ENCODE measurements at places on chromosomes 1 and 21. TPM values are rescaled to one million over a fixed set of nuclear protein-coding genes. Genes with fewer than 3 reads are reported as not detected.
A peak's percentile ranks its signal among the peaks of the same experiment; 100 is the strongest.

Gene NRDC
- total RNA-seq, result 177 TPM

Gene DMBX1
- total RNA-seq, result not detected

Gene AMY2A
- not detected for total RNA-seq

- no peaks in the 10 kb centered on the region for H3K27me3 ChIP-seq
- peaks cover 45% of the 10 kb centered on the region for H3K36me3 ChIP-seq
- no peak overlapping the region for H3K27ac ChIP-seq
- no peak overlapping the region for H3K4me3 ChIP-seq
Measured at GRCh38 chr1:8363186-8363766, 45.4 kb downstream of the SLC45A1 start.

DNA sequence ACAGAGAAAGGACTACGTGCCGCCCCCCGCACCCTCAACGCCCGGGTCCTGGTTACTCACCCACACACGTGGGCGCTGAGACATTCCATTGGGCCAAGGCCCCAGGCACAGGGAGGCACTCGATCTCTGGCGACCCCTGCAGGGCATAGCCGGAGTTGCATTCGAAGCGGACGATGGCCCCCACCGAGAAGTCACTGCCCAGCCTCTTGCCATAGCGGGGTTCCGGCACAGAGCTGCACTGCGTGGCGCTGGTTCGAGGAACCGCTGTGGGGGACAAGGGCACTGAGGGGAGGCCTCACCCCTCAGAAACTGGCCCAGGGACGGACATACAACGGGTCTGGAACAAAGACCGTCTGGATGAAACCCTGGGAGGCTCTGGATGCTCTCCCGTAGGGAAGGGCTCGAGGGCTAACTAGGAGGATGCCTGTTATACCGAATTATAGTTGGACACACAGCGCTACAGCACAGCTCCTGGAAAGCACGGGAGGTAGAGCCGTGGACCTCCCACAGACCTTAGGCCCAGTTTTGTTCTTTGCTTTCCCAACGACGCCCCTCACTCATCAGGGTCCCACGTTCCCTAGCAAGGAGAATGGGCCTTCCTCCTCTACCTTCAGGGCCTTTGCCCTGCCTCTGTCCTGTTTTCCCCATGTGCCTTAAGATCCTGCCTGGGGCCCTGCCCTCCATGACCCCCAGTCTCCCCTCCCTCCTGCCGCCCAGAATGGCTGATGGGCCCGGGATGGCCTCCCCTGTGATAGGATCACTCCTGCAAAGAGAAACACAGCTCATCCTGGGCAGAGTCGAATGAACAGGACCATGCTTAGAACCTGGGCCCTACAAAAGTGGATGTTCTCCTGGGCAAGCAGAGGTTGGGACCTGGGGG lies 152.8 kb downstream of the ZSCAN20 start:
- no peak overlapping the region for H3K27ac ChIP-seq
- no peak for DNase-seq
- H3K36me3 ChIP-seq, result no peaks in the 10 kb centered on the region

DNA sequence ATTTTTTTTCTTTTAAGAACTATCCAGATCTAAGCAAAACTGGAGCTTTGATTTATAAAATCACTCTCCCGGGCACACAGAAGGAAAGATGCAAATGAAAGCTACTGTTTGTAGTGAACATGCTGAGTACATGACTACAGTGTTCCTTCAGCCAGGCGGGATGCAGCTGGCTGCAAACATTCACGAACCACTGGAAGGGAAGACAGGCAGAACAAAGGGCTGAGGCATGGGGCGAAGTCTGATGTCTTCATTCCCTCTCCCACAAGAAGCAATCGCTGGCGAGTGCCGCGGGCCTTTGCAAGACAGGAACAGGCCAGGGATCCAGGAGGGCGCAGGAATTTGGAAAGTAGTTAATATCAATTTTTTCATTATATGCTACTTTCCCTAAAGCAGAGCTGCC lies 257.9 kb upstream of the AJAP1 start:
- no peak for DNase-seq
- no peak overlapping the region for H3K27ac ChIP-seq
- no peaks in the 10 kb centered on the region for H3K27me3 ChIP-seq
- no peaks in the 10 kb centered on the region for H3K4me1 ChIP-seq

GRCh38 chr1:36948606-36949005 lies 85.7 kb downstream of the GRIK3 start:
- H3K4me1 ChIP-seq, result no peaks in the 10 kb centered on the region
- H3K36me3 ChIP-seq, result no peaks in the 10 kb centered on the region
- no peak overlapping the region for H3K27ac ChIP-seq
- no peaks in the 10 kb centered on the region for H3K27me3 ChIP-seq

- H3K4me1 ChIP-seq, result no peaks in the 10 kb centered on the region
- H3K27me3 ChIP-seq, result peaks cover 15% of the 10 kb centered on the region
Measured at GRCh38 chr1:159841749-159842148, 15.1 kb downstream of the SLAMF8 start.

DNA sequence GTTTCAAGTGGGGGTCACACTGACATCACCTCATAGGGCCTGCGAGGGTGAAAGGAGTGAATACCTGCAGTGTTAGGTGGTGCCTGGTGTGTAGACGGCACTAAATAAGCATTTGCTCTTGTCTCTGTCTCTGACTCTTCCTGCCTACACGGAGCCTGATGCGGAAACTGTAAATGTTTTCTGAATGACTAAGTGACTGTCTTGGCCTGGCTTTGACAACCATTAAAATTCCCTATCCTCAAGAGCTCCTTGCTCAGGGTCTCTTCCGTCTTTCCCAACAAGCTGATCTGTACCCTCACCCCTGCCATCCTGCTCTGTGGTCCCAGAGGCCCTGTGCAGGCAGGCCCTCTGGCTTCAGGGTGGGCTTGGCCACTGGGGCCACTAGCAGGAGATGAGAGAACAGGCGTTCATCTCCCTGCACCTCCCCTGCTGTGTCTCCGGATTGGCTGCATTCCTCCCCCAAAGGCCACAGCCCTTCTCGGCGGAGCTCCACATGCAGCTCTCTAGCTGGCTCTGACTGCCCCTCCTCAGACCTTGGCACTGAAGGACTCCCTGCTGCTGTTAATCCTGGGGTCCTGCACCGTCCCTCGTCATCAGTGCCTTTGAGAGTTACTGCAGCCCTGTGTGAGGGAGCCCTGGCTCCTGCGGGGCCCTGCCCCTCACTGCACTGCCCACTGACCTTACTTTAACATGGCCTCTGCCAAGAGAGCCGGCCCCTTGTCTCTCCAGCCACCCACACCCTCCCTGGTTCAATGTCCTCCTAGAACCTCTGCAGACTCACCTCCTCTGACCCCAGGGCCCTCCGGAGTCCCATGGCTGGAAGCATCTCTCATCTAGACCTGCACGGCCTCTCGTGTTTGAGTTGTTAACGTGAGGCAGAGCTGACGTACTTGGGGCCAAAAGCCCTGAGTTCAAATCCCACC lies 211.1 kb downstream of the MATN1 start:
- no peaks in the 10 kb centered on the region for H3K27me3 ChIP-seq
- H3K4me1 ChIP-seq, result no peaks in the 10 kb centered on the region
- H3K4me3 ChIP-seq, result no peak overlapping the region
- no peaks in the 10 kb centered on the region for H3K36me3 ChIP-seq

DNA sequence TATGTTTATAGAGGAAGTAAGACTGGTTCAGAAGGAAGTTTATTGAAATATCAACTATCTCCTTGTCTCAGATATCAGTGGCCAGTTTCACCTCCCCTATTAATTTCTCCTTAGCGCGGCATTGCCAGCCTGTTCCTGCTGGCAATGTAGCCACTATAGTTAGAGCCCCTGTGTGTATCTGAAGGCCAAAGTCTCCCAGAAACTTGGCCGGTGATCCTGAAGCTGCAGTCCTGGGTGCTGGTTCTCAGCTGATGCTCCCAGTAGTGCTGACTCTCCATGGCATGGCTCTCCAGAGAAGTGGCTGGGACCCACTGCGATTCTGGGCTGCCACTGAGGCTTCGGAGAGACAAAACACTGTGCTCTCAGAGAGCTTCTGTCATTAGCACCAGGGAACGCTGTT lies 59.9 kb downstream of the TNN start:
- no peak overlapping the region for H3K4me3 ChIP-seq
- no peaks in the 10 kb centered on the region for H3K27me3 ChIP-seq
- no peaks in the 10 kb centered on the region for H3K36me3 ChIP-seq
- no peak for DNase-seq

DNA sequence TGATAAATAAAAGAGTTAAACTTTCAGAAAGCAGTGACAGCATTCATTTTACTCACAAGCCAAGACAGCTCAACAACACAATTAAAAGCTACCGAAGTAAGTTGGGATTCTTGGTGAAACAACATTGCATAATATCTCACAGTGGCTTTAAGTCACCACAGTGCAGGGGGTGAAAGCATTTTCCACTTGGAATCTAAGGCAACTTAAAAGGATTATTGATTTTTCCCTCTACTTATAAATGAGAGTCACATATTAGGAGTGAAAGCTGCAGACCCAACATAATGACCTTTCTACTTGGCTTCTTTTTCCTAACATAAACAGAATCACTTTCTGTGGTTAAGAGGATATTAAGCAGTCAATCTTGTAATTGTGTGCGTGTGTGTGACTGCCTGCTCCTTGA lies 536.6 kb upstream of the CXADR start:
- H3K27ac ChIP-seq, result no peak overlapping the region
- no peaks in the 10 kb centered on the region for H3K4me1 ChIP-seq
- H3K36me3 ChIP-seq, result no peaks in the 10 kb centered on the region
- DNase-seq, result no peak

DNA sequence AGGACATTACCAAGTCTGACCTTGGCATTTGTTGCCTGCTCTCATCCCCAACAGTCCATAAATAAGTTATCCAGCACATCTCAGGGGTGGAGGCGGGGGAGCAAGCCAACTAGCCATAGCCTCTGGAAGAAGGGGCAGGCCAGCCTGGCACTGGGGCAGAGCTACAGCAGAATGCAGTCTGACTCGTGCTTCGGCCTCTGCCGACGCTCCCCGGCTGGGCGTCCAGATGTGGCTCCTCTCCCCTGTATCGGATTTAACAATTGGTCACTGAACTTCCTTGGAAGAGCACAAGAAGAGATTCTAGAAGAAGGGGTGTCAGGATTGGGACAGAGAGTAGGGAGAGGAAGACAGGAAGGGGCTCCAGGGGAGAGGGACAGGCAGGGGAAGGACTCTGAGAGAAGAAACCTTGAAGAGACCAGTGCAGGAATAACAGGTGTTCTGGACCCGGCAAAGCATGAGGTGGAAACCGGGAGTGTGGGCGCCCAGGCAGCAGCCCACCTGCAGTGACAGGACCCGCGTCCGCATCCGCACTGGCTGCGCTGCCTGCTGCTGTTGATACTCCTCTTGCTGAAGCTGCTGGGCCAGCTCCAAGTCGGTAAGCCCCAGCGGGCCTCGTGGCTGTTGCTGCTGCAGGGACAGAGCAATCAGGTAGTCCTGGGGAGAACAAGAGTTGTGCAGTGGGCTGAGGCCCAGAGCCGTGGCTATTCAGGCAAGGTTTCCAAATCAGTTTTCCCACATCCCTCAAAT lies 9.4 kb downstream of the MINDY1 start:
- H3K4me3 ChIP-seq, result no peak overlapping the region
- H3K27ac ChIP-seq, result peak overlapping the region; percentile 21
- H3K27me3 ChIP-seq, result no peaks in the 10 kb centered on the region

DNA sequence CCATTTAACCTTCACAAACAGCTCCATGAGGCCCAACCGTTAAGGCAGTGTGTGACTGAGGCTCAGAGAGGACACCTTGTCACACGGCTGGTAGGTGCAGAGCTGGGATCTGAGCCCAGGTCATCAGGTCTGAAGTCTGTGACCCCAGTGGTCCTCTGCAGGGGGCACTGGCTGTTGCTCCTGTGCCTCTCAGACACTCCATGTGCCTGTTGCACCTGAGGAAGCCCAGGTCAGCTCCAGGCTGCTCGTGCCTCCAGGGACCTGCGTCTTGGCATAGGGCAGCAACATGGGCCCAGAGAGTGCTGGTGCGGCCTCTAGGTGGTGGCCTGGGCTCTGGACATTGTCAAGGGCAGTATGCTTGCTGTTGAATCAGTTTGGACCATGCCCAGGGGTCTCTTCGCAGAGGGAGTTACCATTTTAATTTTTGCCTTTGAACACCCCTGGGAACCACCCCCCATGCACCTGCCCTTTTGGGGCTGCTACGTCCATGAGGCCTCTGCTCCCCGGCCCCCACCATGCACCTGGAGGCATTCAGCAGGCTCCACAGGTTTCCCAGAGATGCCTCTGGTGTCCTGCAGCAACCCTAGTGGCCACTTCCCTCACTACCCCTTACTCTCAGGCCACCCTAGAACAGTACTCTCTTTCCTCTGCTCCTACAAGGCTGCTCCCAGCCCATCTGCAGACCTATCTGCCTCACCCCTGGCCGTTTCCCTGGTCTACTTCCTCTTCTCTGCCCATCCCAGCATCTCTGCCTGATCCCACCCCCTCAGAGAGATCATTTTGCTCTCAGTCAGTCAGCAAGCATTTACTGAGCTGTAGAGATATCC lies 25.2 kb upstream of the EPS8L3 start:
- DNase-seq, result no peak
- peaks cover 4% of the 10 kb centered on the region for H3K36me3 ChIP-seq
- peaks cover 67% of the 10 kb centered on the region for H3K4me1 ChIP-seq
- no peak overlapping the region for H3K4me3 ChIP-seq

Data from activated T-helper 2 cell treated with anti-CD3 and anti-CD28 coated beads, Interferon-gamma antibody, Interleukin-2, Interleukin-4, amounts not matched to agents 10 μg/mL and 5 μg/mL and 100 μg/mL, durations not matched to agents 14 hours and 24 hours and 36 hours (primary cell).